ENCODE measurements at places on chromosomes 7 and 10. TPM values are rescaled to one million over a fixed set of nuclear protein-coding genes. Genes with fewer than 3 reads are reported as not detected.

TMEM236 gene
- total RNA-seq = 0.23 TPM

GPR26 gene
- total RNA-seq = 13.8 TPM

CYP2C19 gene
- total RNA-seq = not detected

C7orf57 gene
- total RNA-seq = 5.8 TPM

SPDYE16 gene
- total RNA-seq = 0.23 TPM

CALN1 gene
- 41.5 TPM for total RNA-seq

INA gene
- total RNA-seq = 223 TPM

PIP gene
- not detected for total RNA-seq

OR2A5 gene
- total RNA-seq = not detected

FXYD4 gene
- not detected for total RNA-seq

EVX1 gene
- not detected for total RNA-seq

FKBP6 gene
- total RNA-seq = not detected

ZNF727 gene
- total RNA-seq = 1.6 TPM

CFAP43 gene
- total RNA-seq = 27.7 TPM

HOXA2 gene
- not detected for total RNA-seq

PDZD8 gene
- 36.9 TPM for total RNA-seq

AKR1C1 gene
- 29.1 TPM for total RNA-seq

CWF19L1 gene
- 27.2 TPM for total RNA-seq

TRIL gene
- 33.9 TPM for total RNA-seq

PNLIPRP1 gene
- not detected for total RNA-seq

UPK3B gene
- 0.23 TPM for total RNA-seq

CARD11 gene
- 0.46 TPM for total RNA-seq

SUN3 gene
- 0.69 TPM for total RNA-seq
